Type B pancreatic cell (in vitro differentiated cells): ENCODE measurements at places on chromosomes 5 and 9. TPM values are rescaled to one million over a fixed set of nuclear protein-coding genes. Genes with fewer than 3 reads are reported as not detected.

GRCh38 chr5:54722846-54723433 lies 205.4 kb downstream of the SNX18 start:
- no peak for DNase-seq

DNA sequence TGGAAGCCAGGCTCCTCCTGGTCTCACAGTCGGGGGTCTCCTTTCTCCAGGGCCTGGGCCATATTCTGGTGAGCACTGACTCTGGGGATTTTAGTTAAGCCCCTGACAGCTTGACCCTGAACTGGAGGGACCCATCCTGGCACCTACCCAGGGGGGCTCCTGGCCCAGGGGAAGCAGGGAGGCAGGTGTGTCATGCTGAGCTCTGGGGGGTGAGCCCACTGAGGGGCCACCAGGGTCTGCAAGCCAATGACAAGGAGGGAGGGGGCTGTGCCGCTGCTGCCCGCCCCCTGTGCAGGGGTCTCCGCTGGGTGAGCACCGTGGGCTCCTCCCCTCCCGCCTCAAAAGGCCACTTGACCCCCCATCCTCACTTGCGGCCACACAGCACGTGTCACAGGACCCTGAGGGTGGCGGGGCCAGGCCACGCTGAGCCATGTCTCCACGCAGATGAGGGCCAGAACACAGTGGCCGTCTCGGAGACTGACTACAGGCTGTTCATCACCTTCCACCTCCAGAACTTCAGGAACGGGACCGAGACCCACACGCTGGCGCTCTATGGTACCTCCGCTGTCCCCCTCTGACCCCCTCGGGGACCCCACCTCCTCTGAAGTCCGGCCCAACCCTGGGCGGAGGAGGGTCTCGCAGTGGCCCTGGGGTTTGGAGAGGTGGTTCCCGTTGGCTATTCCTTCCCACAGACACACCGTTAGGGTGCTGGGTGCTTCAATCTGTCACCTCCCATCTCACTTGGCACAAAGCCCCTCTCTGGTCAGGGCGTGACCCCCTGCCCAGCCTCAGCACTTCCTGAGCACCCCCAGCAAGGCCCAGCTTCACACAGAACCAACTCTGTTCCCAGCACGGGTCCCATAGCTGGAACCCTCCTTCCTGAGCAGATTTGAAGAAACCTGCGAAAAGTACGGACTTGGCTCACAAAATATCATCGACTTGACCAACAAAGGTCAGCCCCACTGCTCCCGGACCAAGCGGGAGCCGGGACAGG lies 2.0 kb downstream of the LCN9 start:
- no peak for DNase-seq

GRCh38 chr5:16271851-16272250 lies 92.3 kb upstream of the MARCHF11 start:
- DNase-seq: no peak

DNA sequence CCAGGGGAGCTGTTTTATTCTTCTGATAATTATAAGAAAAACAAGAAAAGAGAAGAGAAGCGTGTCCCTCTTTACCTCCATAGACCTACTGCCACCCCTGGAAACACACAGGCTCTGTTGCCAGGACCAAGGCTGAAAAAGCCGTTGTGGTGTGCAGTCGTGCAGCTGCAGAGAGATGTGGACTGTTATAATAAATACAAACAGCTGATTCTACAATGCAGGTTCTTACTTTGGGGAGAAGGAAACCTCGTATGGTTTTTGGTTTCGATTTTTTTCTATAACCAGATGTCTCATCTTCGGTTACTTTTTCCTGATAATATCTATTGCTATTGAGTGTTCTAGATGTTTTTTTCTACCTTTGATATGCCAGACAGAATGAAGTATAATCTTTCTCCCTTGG lies 28.1 kb downstream of the FYB1 start:
- DNase-seq: no peak

GRCh38 chr5:135584918-135585317 lies 6.1 kb upstream of the CXCL14 start:
- DNase-seq: no peak

- DNase-seq: no peak
These were observed 612 bp upstream of the BBLN start for GRCh38 chr9:128159522-128159783.

DNA sequence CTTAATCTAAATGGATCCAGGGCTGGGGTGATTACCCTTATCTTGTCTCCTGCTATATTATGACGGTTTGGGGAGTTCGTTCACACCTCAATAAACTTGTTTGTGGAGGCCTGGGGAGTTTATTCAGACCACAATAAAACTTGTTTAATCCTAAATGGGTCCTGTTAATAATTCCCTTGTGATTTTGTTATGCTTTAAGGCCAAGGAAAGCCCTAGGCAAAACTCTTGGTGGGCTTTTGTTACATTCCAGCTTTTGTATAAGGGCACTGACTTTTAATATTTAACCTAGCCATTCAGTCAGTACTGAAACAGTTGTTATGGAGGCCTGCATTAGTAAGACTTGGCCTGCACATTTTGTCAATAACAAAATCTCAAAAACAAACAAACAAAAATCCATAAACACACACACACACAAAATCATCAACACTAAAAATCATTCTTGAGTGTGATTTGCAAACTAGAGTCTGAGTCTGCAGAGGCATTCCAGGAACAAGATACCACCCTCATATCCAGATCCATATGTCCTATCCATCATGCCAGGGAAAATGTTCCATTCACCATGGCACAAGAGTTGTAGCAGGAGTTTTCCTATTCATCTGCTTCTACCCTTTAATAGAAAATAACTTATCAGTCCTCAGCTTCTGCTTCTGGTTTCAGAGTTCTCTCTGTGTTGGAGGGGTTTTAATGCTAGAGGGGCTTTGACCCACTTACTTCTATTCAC lies 421.7 kb downstream of the AGTPBP1 start:
- DNase-seq: no peak

The NME5 gene
- total RNA-seq: 4.3 and 7.8 TPM in 2 replicates

GRCh38 chr5:52449516-52449915 lies 338.2 kb upstream of the ITGA1 start:
- DNase-seq: no peak

DNA sequence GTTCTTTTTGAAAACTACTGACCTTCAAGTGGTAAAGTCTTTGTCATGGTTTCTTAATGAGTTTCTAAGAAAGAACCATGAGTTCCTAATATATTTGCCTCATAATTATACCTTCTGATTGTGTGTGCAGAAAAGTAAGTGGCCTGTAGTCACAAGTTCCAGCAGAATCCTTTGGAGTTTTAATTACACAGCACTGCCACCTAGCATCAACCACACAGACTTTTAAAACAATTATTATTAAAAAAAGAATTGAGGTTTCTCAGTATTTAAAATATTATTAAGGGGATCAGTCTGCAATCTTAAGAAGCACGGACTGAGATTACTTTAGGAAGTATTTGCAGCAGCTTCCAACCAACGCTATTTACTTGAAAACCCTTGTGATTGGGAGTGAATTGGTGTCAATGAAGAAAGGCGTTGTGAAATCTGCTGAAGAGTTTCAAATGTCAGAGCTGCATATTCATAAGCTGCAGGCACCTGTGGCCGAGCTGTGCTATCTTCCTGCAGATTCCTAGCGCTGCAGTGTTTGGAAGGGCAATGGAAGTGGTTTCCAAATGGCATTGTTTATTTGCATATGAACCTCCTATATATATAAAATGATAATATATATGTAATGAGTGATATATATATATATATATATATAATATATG lies 1074.2 kb upstream of the WWC1 start:
- DNase-seq: no peak

DNA sequence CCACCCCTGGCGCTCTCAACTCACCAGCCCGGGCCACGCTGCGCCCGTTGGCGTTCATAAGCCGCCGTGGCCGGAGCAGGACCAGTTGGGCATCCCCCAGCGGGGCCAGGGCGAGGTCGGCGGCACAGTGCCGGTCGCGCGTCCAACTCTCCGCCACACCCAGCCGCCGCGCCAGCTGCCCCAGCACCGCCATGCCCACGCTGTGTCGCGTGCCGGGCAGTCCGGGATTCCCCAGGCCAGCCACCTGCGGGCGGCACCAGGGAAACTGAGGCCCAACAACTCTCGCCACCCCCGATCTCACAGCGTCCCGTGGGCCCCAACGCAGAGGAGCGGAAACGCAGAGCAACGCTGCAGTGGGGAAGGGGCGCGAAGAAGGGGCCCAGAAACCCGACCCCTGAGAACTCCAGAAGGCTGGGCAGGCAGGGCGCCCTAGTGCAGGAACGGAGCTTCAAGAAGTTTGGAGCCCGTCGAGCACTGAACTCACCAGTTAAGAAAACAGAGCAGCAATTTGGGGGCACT lies 453 bp downstream of the PTRH1 start:
- DNase-seq: no peak

The SHB gene
- total RNA-seq: 14.4 and 20.0 TPM in 2 replicates
